Stimulated activated CD4-positive, alpha-beta T cell treated with anti-CD3 and anti-CD28 coated beads, Interleukin-1b, Interleukin-23, amount 100 ng/mL, for 1 hour (primary cell): ENCODE measurements at places on chromosomes 16 and 17.

DNA sequence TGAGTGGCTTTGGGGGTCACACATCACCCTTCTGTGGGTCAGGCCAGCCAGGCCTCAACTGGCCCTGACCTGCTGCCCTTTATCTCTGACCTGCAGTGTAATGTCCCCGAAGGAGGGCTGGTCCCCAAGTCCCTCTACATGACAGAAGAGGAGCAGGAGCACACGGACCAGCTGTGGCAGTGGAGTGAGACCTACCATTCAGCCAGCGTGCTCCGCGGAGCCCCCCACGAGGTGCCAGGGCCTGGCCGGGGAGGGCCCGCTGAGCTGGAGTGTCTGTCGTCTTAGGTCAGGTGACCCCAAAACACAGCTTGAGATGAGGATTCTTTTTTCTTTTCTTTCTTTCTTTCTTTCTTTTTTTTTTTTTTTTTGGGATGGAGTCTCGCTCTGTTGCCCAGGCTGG, 26.5 kb downstream of the NAGPA start:
- DNase-seq: no peak

DNA sequence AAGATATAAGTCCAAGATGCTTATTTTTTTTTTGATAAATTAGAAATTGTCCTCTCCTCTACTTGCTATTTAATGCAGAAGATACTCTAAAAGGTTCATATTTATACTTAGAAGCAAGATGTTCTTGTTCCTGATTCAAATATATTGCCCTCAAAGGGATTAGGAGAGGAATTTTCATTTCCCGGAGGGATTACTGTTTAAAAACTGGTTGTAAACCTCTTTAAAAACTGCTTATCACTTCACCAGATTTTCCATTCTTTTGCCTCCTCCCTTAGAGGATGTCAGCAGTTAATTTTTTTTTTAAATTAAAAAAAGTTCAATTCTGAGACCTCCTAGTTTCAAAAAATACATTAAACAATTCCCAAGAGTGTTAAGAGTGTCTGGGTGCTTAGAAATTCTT, 2.8 kb downstream of the TENT4B start:
- no peak for DNase-seq

DNA sequence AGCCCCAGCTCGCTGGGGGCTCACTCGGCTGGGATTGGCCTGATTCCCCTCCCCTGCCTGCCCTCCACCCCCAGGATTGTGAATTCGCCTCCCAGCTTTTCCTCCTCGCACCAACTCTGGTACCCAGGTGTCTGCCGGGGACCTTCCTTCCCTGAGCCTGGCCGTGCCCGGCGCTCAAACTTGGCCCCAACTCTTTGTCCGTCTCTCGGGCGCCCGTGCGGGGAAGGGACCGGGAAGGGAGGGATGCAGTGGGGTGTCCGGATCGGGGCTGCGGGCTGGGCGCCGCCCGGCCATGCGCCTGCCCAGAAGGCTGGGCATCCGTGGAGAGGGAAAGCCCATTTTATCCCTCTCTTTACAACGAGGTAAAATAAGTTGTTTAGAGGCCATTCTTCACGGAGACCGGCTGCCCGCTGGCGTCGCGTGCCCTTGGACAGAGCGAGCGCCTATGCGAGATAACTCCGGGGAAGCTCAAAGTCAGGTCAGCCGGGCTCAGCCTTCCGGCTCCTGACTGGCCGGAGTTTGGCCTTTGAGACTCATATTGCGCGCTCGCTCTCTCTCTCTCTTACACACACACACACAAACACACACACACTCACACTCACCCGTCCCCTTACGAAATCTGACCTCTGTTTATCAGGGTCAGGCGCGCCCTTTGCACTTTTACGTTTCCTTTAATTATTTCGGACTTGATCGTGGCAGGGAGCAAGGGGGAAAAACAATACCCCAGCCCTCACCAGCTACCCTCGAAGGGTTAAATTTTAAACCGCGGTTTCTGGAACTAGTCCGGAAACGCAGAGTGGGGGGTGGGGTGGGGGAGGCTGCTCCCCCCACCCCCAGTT, 774 bp upstream of the MAF start:
- DNase-seq: no peak

- DNase-seq: no peak
Measured at GRCh38 chr17:31085563-31085962, 9.2 kb upstream of the NF1 start.

GRCh38 chr17:73783945-73784603, 139.8 kb upstream of the SDK2 start:
- DNase-seq: no peak

- no peak for DNase-seq
Measured at GRCh38 chr16:19851476-19851875, 33.2 kb downstream of the GPRC5B start.

DNA sequence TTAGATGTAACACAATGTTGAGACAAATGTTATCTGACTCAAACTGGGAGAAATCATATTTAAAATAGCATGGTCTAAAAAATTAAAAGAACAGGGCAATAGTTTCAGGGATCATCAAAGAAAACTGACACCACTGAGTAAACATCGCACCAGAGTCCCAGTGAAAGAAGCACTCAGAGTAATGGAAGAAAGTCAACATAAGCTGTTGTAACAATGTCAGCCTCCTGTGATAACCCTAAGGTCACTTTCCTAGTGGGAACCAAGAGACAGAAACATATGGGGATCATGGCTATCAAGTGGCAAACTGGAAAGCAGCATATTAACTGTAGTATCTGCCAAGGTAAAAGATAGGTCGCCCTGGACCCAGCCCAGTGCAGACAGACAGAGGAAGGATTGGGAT, 160.8 kb downstream of the CA10 start:
- no peak for DNase-seq

- no peak for DNase-seq
Measured at GRCh38 chr17:52170963-52171572, 12.6 kb upstream of the CA10 start.

DNA sequence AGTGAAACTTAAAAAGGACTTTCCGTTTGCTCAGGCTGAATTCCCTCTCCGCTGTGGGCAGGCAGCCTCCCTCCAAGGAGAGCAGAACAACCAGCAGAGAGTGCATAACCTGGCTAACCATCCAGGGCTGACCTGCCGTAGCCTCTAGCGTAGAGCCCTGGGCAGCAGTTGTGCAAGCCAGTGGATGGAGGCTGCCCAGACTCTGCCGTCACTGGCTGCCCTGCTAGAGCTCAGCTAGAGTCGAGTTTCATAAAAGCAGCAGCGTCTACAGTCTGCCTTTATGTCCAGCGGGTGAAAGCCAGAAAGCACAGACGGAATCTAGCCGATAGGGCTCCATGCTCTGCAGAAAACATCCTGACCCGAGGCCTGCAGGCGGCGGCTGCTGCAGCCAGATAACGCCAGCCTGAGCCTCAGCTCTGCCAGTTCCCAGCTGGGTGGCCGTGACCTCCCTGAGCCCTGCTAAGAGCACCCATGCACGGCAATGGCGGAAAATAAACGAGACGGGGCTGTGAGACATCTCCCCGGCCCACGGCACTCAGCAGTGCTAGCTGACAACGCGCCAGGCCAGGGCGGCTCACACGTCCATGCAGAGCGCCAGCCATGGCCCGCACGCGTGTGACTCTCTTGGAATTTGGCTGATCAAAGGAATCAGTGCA, 231.3 kb downstream of the ENGASE start:
- no peak for DNase-seq

GRCh38 chr17:32771396-32771795, 105.5 kb downstream of the MYO1D start:
- DNase-seq: no peak

DNA sequence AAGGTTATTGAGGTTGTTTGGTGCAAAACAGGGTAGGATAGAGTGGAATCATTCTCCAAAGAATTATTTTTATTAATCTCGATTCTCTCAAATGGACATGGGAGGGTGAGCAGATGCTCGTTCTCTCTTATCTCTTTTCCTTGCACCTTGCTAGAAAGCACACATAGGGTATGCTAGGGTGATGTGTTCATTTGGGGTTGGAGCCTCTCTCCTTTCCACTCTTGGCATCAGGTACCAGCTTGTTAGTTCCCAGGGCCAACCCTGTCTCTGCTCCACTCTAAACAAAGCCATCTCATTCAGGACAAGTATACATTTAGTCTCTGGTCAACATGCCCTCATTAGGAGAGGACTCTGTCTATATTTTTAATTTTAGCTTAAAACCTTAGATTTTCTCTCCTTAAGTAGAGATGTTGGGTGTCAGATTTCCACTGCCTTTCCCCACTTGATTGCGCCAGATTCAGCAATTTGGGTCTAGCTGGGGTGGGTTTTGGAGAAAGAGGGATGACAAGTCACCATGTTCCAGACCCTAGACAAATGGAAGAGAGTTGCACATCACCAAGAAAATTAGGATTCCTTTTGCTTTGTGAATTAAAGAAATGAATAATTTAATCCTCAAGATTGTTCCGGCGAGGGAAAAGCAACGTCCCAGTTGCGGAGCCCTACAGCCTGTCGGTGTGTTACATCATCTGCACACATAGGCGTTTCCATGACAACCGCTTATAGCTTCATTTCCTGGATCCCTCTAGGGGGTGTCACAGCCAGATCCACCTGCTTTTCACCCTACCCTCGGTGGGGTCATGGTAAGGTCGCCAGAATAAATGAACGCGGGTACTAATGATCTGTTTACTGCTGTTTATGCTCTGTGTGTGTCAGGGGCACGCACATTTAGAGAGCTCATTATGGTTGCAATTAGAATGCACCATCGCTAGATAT, 41.6 kb downstream of the SNX11 start:
- no peak for DNase-seq

DNA sequence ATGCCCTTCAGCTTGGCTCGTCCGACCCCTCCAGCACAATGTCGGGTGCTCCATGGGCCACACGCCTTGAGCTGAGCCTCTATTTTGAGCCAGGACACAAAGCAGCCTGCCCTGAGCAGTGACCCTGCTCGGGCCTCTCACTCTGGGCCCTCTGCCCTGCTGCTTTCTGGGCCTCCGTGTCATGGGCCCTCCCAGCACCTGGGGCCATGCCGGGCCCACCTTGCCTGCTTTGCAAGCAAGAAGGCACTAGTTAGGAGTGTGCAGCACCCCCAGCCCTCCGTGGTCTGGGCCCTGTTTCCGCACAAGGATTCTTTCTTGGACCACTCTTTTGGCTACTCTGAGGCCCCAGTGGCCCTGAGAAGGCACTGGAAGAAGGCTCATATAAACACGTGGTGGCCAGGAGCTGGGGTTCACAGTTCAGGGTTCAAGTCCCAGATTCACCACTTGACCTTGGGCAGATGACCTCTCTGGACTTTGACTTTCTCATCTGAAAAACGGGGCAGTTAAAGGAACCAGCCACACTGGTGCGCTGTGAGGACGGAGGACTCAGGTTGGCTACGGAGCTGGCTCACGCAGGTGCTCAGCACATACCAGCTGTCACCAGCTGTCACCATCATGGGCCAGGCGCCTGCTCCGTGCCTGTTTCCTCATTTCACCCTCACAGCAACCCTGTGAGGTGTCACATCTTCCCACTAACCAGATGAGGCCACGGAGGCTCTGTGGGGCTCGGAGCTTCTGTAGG, 166.0 kb upstream of the GSE1 start:
- DNase-seq: no peak

- DNase-seq: no peak
Measured at GRCh38 chr17:82349287-82349701, 9.8 kb upstream of the TEX19 start.

- DNase-seq: no peak
Measured at GRCh38 chr16:66093191-66093590, 273.3 kb upstream of the CDH5 start.

DNA sequence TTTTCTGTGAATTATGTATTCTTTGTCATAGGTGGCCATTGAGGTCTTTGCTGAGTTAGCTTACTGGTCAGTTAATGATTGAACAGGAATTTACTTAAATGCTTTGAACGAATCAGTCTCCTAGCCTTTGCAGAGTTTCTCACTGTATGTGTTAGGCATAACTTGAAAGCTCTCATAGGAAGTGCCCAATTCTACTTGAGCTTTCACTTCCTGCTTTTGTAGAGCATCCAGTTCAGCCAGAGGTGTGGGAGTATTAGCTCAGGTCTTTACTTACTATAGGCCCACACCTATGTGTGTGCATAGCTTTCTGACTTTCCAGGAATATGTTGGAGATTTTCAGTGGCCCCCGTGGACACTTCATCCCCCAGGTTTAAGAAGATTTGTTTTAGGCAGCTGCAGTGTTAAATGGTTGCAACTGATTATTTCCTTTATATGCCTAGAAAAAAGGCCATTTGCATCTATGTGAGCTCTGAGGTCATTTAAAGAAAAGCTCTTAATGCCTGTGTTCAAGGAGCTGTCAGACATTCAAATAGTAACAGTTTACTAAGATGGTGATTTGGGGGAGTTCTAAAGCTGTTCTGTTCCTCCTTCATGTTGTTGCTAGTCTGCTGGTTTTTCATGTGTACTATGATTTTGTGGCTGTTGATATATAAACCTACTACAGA, 62.3 kb downstream of the PHKB start:
- DNase-seq: no peak

GRCh38 chr16:24728891-24729242, 584 bp upstream of the TNRC6A start:
- DNase-seq: no peak

GRCh38 chr17:50564916-50565315, 4.4 kb downstream of the CACNA1G start:
- DNase-seq: no peak

- no peak for DNase-seq
Measured at GRCh38 chr17:73118951-73119391, 26.5 kb upstream of the SLC39A11 start.

- no peak for DNase-seq
Measured at GRCh38 chr16:67917852-67918236, 13.8 kb downstream of the CTRL start.

DNA sequence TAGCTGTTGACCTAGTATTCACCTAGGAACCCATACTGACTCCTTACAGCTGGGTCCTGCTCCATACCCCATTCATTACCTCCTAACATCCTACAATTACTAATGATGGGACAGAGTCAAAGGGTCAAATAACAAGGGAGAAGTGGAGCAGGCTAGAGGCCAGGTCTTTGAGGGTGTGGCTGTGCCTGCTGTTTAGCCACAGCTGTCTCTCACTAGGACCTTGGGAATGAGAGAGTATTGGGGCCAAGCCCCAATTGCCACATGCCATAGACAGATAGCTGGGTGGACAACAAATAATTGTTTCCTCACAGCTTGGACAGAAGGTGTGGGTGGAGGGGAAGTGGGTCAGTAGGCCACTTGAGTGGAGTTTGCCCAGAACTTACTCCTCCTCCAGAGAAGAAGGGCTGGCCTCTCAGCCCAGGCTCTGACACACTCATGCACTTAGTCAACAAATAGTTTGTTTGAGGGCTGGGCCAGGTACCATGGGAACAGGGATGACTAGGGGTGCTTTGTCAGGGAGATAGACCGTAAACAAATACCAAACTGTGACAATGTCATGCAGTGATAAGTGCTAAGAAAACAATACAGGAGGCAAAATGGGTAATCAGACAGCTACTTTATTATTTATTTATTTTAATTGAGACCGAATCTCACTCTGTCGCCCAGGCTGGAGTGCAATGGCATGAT, 10.2 kb upstream of the CENPT start:
- DNase-seq: no peak
